Trophoblast cell (in vitro differentiated cells and primary cell): ENCODE measurements at places on chromosomes 4 and X.
A peak's percentile ranks its signal among the peaks of the same experiment; 100 is the strongest.

- DNase-seq, result peak; percentile 67
Observed at GRCh38 chr4:109979920-109980717, 67.4 kb downstream of the EGF start.

DNA sequence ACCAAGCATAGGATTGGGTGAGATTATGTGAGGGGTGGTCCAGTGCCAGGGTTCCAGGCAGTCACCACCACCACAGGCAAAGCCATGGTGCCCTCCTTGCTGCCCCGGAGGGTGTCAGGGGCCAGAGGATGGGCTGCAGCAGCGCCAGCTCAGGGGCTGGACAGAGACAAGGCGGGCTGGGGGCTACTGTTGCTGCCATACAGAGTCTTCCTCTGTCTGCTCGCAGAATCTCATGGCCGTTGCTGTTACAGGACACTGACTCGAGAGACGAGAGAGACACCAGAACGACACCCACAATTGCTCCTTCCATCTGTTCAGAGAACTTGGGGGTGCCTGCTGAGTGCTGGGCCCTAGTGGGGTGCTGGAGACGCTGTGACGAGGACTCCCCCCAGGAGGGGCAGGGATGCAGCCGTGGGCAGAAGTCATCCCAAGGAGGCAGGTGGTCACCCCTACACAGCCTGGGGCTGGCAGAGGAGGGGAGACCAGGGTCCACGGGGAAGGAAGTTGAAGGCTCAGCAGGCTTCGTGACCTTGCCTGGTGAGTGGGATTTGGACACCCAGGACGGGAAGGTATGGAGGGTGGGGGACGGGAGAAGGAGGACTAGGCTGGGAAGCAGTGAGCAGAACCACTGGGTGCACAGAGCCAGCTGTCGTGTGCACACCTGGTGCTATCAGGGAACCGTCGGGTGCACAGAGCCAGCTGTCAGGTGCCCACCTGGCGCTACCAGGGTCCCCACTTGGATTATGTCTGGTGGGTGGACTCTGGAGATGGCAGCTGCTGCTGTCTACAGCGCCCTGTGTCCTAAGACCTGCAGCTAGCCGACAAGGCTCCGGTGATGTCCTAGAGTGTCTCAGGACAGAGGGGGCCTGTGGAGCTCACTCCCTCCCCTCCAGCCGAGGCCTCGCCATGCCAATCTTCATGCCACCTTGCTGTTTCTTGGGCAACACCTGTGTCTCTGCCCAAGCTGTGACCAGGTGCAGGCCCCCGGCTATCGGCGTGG, 43.9 kb upstream of the HMX1 start:
- no peak for DNase-seq

- no peak for DNase-seq
Observed at GRCh38 chr4:159070742-159071141, 32.1 kb upstream of the RAPGEF2 start.

GRCh38 chrX:109843963-109844751, 111.1 kb upstream of the ACSL4 start:
- peak; percentile 33 for DNase-seq

- no peak for DNase-seq
Observed at GRCh38 chrX:63746278-63746677, 38.7 kb downstream of the ARHGEF9 start.

DNA sequence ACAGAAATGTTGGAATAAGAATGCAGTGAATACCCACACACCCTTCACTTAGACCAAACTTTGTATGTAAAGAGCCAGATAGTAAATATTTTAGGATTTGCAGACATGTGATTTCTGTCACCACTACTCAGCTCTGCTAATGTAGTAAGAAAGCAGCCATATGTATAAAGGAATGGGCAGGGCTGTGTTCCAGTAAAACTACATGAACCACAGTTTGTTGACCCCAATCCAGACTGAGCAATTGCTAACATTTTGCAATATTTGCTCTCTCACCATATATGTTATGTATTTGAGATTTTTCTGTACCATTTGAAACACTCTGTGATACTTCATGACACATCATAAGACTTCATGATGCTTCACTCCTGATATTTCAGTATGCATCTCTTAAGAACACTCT, 32.0 kb upstream of the TBC1D1 start:
- DNase-seq, result no peak

DNA sequence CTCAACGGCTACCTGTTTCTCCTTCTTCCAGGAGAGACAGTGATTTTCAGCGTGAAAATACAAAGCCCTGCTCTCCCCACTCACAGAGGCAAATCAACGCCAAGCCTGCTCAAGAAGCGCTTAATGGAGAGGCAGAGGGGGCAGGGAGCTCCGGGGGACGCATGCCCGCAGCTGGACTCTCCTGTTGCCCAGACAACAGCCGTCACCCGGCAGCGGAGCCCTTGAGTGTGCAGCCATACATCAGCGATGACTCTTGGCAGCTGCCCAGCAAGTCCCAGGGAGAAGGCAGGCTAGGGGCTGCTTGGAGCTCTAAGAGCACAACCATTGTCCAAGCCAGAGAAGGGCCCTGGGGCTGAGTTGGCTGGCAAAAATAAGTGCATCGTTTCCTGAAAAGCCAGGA, 71.0 kb upstream of the AFAP1 start:
- DNase-seq, result peak; percentile 34

DNA sequence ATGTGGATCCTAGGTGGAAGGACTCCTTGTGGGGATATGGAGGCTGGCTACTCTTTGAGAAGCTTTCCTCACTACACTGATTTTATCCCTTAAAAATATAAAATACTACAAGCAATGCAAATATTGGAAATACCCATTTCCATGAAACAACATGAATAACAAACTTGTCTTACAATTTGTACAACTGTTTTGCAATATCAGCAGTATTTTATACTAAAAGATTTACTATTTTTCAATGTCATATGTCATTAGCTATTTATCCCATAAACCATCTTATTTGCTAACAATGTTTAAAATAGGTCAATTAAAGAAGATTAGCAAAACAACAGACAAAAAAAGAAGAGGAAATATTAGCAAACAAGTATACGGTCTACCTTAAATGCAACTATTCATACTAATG, 1674.1 kb downstream of the PCDH7 start:
- no peak for DNase-seq

DNA sequence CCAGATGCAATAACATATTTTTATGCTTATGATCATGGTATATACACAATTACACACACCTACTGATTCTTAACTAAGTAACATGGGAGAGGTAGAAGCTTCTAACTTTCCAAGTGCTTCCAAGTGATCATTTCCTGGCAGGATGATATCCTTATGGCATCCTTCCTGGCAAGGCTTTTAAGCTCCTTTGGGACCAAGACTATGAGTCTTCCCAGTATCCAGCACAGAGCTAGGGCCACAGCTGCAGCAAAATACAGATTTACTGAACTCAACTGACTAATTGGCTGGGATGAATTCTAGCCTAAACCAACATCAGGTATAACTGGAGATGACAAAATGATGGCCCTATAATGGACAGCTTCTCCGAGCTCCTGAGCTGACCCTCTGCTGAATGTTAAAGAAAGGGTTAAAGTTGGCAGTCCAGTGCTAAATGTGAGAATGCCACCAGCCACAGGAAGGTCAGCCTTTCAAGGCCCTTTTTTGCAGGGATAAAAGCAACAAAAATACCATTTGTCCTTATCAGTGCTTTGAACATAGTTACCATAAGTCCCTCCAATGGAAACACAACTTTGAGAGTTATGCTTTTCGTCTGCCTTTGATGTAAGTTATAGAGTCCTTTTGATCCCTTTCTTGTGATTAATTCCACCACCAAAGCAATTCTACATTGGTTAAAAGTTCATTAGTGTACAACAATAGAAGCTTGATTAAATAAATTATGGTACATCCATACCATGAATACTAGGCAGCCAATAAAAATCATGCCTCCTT, 73.4 kb downstream of the MGST2 start:
- DNase-seq, result no peak

DNA sequence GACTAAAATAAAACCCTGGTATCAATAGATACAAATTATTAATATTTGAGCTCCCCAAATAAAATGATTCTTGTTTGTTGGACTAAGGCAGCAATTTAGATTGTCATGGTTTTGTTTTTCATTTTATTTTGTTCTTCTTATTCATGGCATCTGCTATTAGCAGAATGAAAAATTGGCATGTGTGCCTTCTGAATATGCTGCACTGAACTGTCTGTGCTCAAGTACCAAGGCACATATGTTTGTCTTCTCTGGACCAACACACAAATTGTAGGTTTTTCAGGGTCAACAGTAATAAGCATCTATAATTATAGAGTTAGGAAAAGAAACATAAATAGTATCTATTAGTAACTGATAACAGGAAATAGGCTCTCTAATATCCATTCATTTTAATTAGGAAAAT, 121.1 kb downstream of the BANK1 start:
- DNase-seq, result no peak

- peak; percentile 76 for DNase-seq
Observed at GRCh38 chr4:53119680-53120079, 246.2 kb downstream of the SCFD2 start.

DNA sequence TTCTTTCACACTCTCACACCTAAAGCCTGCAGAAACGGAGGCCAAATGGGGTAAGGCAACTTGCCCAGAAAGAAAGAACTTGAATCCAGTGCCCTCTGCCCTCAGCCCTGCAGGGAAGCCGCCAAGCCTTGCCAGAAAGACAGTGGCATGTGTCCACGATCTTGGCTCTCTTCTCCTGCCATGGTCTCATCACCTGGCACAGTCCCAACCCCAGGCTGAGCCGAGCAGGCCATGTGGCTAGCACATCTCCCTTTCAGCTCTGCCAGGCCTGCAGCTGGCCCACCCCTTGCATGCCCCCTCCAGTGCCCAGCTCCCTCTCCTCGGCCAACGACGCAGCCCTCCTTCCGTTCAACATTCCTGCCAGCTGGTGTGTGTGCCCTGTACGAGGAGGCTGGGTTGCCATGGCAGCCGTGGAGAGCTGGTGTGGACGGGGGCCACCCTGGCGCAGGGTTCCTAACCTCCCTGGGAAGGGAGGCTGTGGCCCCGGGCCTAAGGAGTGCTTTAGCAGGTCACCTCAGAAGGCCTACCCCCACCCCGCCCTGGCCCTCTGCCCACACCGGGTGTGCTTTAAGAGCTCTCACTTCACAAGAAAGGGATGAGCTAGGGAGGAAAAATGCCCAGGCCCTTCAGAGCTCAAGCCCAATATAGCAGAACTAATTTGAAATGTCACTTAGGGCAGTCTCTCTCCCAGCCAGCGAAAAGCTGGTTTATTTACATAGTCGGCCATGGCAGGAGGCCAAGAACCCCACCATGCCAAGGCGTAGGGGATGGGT, 73.0 kb upstream of the PJA1 start:
- no peak for DNase-seq

DNA sequence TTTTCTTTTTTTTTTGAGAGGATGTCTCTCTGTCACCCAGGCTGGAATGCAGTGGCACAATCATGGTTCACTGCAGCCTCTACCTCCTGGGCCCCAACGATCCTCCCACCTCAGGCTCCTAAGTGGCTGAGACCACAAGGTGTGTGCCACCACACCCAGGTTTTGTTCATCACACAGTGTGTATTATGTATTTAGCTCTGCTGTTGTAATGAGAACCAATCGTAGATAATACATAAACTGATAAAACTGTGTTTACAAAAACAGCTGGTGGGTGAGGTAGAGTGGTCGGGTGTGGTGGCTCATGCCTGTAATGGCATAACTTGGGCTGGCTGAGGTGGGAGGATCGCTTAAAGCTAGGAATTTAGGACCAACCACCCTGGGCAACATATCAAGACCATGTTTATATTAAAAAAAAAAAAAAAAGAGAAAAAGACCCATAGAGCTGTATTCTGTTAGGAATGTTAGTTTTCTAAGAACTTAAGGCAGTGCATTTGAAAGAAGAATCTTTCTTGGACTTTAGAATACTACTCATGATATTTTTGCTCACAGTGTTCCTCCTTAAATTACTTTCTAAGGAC, 34.9 kb downstream of the POLR2B start:
- no peak for DNase-seq

DNA sequence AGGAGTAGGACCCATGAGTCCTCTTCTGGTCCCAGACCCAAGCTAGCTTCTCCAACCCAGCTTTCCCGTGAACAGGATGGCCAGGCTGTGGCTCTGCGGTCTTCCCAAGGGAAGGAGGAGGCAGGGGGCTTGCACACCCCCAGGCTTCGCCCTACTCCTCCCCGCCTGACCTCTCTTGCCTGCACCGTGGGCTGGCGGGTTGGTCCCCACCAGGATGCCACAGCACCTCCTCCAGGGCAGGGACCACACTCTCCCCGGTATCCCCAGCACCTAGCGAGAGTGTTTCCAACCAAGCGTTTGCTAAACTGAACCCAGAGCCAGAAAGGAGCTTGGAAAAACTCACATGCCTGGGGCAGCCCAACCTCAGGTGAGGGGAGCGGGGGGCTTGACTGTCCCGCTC, 9.0 kb upstream of the S100P start:
- no peak for DNase-seq

GRCh38 chr4:149223659-149224058, 592.0 kb downstream of the IQCM start:
- DNase-seq, result no peak
